ENCODE measurements at places on chromosomes 3 and 15.

DNA sequence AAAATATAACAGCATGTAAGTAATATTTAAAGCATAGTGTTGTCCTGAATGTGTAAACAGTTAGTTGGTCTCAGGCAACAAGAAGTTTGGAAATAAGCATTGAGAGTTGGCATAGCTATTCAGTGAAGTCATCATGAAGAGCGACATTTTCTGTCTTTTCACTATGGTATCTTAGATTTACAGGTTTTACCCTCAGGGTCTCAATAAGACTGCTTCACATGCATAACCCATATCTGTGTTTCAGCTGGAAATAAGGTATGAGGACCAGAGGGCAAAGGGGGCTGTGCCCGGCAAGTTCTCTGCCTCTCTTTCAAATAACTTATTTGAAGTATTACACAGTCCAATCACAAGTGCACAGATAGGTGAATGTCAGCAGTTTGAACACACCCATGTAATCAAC, 290.2 kb upstream of the CNTN3 start:
- no peak for DNase-seq

DNA sequence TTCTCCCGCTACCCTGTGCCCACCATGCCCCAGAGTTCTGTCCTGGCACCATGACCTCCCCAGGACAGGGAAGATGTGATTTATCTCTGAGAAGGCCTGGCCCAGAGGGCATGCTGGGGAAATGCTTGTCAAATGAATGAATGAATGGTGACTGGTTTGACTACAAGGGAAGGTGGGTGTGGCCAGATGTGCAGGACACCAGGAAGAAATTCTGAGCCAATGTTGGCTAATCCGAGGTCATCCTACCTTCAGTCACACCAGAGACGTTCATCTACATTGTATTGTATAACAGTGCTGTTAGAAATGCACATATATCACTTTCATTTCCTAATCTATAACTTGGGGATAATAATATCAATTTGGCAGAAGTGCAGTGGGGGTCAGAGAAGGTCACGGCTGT, 138.4 kb downstream of the FAM43A start:
- DNase-seq = no peak

DNA sequence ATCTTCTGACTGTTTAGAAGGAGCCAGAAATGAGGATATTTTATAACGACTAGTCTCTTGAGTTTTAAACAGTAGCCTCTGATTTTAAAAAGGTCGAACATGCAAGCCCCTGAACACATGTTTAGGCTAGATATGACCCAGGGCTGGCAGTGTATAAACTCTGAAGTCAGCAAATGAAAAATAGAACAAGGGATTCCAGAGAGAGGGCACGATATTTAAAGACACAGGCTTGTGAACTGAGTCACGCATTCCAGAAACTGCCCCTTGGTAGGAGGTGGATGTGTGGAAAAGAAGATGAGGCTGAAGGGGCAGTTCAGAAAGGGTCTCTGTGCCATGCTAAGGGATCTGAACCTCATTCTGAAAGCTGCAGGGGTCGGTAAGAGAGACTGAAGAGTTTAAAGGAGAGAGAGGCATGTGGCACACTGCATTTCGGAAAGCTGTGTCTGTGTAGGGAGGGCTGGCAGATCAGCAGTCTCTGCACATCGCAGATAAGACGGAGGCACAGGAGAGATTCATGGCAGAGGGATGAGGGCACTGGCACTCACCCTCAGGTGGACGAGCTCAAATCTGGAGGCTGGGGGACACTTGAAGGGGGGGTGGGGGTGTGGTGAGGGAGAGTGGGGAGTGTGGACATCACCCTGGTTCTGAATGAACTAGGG, 22.1 kb downstream of the ST8SIA2 start:
- DNase-seq = no peak

GRCh38 chr3:134374791-134375581, 739 bp upstream of the AMOTL2 start:
- no peak for DNase-seq

DNA sequence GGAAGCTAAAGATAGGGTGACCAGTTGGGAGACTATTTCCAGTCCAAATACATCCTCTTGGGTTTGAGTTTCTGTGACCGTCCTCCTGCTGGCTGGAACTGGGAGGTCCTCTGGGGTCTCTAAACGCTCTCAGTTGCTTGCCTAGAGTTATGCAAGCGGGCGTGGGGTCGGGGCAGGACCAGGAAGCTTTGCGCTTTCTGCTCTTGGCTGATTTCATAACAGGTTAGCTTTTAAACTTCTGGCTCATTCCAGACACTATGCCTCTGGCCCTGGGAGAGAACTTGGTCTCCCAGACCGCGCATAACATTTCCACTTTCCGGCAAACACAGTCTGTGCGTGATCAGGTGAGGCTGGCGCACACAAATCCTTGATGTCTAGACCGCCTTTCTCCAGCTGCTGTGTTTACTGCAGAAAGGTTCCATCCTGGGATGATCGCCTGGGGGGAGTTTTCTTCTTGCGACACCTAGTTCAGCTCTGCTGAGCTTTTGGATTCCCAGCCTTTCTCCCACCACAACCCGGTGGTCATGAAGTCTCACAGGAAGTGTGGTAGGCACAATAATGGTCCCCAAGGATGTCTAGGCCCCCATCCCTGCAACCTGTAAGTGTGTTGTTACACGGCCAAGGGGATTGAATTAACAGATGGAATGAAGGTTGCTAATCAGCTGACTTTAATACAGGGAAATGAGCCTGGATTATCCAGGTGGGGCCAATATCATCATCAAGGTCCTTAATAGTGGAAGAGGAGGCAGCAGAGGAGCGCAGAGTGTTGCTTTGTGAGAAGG, 23.6 kb upstream of the CGNL1 start:
- DNase-seq = no peak

DNA sequence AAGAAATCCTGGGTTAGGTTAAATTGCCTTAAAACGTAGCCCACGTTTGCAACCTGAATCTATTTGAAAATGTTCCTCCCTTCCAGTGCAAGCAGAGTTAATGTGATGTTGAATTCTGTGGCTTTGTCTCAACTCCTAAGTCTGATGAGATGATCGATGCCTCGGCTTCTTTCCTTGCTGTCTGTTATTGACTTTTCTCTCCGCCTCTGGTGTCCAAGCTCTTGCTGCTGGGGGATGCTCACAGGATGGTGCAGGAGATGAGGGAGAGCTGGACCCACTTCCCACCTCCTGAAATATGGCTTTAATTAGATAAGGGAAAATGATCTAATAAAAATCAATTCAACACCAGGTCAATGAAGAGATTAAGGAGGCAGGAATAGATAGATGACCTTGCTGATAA, 407.9 kb upstream of the RGMA start:
- DNase-seq = no peak

DNA sequence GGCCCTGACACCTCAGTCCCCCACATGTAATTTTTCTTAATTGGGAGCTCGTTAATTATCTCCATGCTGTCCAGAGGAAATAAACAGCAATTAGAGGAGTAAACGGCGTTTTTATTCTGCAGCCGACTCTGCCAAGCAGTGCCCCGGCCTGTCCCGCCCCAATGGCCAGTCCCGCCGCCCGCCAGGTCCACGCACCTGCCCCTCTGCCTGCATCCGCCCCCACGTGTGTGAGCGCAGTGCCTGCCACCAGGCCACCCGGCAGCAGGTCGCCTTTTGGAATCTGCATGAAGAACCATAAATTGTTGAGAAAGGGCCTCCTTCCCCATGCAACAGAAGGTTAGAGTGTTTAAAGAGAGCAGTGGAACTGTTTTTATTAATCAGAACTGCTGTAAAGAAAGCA, 87.5 kb upstream of the LINGO1 start:
- no peak for DNase-seq

DNA sequence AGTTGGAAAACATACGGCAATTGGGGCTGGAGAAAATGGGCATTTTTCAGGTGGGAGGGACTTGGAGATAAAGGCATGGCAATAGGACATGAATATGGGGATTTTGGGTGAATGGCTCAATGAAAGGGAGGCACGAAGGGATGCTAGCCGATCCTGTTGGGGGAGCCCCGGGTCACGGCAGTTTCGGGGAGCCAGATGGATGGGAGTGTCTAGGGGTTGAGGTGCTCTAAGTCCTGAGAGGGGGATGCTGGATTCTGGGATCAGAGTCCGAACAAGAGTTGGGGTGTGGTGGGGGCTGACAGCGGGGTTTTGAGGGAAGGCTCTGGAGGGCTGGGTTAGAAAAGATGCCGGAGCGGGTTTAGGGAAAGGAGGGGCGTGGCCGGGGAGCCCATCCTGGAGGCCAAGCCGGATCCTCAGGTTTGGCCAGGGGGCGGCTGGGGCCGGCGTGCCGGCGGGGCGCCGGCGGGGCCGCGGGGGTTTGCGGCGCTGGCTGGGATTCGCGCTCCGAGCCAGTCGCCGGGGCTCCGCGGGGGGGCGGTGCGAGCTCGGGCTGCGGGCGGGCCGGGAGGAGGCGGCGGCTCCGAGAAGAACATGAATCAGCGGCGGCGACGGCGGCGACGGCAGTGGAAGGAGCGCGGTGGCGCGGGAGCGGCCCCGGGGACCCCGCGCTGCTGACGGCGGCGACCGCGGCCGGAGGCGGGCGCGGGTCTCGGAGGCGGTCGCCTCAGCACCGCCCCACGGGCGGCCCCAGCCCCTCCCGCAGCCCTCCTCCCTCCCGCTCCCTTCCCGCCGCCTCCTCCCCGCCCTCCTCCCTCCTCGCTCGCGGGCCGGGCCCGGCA, at the start of gene TYRO3:
Gene TYRO3 (plus strand): TSS at position 813 of the 839 bp plus-strand sequence. CDS start 46 bp downstream, outside the sequence.
- no peak for DNase-seq

- DNase-seq = no peak
These were observed 67.9 kb downstream of the GADL1 start for GRCh38 chr3:30826531-30826942.

DNA sequence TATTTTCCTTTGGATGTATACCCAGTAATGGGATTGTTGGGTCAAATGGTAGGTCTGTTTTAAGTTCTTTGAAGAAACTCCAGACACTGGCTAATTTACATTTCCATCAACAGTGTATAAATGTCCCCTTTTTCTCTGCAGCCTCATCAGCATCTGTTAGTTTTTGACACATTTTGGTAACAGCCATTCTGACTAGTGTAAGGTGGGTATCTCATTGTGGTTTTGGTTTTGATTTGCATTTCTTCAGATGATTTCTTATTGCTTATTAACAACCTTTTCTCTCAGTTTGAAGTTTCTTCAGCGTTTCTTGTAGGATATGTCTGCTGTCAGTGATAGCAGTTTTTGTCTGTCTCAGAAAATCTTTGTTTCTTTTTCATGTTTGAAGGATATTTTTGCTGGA, 15.4 kb downstream of the GALK2 start:
- DNase-seq = no peak

GRCh38 chr3:42092006-42092405, 849 bp downstream of the TRAK1 start:
- DNase-seq = no peak

GRCh38 chr3:87696124-87697013, 362.4 kb downstream of the CGGBP1 start:
- DNase-seq = no peak

DNA sequence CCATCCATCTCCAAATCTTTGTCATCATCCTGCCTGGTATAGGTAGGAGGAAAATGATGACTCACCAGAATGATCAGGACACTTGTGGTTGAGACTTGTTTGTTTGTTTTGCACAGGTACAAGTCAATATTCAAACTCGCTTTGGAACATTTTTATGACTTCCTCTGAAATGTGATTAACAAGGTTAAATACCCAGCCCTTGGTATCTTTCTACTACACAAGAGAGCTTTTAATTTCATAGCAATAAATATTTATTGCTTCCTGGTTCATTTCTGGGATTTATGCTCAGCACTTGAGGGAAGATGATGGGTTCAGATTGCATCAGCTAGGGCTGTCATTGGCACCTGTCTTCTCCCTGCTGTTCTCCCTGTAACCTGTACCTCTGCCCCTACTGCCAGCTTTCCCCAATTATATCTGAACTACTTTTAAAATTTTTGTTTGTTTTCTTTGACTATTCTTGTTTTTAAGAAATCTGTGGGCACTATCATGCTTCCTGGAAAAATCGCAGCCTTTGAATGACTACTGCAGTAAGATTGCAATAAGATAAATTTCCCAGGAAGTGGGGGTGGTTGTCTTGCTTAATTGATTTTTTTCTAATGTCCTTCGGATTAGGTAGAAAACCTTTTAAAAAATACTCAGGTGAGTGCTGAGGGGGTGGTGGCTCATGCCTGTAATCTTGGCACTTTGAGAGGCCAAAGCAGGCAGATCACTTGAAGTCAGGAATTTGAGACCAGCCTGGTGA, 24.3 kb upstream of the GCNT3 start:
- DNase-seq = no peak

DNA sequence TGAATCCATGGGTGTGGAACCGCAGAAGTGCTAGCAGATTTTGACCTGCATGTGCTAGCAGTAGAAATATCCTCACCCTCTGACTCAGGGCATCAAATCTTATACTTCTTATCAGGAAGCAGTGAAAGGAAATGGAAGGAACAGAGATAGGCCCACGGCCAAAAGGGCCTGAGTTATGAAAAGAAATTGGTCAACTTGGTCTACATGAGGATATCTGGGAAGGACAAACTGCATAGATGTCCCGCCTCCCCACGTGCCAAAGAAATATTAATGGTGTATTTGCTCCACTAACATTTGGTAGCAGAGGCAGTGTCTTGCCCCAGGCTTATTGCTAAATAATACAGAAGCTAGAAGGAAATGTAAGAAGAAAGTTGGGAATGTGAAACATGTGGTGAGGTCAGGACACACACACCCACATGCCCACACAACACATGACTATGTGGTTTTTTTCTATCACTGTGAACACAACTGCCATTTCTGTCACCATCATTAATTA, 93.6 kb upstream of the COL8A1 start:
- peak; percentile 66 for DNase-seq

DNA sequence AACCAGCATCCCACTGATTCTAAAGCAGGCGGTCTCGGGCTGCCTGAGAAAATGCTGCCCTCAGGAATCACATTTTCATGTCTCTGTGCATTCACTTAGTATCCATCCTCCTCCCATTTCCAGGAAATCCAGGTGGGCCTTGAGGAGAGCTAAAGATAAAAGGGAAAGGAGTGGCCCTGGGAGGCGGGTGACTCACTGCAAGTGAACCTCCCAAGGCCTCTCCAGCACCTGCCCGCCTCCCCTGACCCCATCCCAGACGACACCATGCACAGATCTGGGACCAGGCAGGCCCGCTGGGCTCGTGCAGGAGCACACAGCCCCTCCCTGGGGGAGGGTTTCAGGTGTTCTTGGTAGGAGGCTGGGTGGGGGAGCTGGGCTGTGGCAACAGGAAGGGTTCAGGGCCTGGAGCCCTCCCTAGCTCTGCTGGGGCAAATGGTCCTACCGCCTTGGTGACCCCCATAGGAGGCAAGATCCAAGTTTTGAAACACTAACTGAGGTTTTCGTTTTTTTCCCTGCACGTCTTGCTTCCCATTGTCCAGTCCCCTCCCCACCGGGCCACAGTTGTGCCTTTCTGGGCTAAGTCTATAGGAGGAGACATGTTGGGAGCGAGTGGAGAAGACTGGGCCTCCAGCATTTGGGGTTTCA, 22.2 kb downstream of the MELTF start:
- no peak for DNase-seq

- no peak for DNase-seq
These were observed 106.4 kb upstream of the PTX3 start for GRCh38 chr3:157330206-157330605.

GRCh38 chr3:153260681-153261080, 98.7 kb downstream of the RAP2B start:
- no peak for DNase-seq

DNA sequence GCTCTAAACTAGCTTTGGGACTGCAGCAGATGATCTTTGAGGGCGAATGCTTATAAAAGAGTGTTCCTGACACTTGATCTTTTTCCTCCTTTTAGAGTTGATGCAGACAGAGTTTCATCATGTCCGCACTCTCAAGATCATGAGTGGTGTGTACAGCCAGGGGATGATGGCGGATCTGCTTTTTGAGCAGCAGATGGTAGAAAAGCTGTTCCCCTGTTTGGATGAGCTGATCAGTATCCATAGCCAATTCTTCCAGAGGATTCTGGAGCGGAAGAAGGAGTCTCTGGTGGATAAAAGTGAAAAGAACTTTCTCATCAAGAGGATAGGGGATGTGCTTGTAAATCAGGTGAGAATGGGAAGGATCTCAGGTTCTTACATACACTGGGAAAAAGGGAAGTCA, 75.7 kb downstream of the KLHL25 start:
- no peak for DNase-seq

Data from ascending aorta (tissue), 2 donors.